ENCODE measurements at places on chromosomes 6 and 20.

GRCh38 chr6:133159255-133159795 is 81.8 kb upstream of the EYA4 start:
- no peak for DNase-seq

GRCh38 chr6:142322504-142323198 is 20.8 kb downstream of the ADGRG6 start:
- no peak for DNase-seq

GRCh38 chr20:48203252-48203651 is 418.0 kb upstream of the SULF2 start:
- no peak for DNase-seq

DNA sequence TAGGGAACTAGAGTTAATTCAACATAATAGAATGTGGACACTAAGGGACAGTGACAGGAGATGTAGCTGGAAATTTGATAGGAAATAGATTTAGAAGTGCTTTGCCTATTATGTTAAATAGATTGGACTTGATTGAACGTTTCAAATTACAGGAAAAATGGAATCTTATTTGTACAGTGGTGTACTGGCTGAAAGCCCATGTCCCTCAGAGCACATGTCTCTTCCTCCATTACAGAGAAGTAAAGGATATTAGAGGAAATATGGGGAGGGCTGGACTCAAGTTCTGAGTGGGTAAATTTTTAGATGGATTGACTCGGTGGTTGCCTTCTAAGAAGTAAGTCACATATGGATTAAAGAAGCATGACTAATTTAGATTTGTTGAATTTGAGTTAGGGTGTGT is 11.4 kb downstream of the PKIB start:
- DNase-seq = no peak

DNA sequence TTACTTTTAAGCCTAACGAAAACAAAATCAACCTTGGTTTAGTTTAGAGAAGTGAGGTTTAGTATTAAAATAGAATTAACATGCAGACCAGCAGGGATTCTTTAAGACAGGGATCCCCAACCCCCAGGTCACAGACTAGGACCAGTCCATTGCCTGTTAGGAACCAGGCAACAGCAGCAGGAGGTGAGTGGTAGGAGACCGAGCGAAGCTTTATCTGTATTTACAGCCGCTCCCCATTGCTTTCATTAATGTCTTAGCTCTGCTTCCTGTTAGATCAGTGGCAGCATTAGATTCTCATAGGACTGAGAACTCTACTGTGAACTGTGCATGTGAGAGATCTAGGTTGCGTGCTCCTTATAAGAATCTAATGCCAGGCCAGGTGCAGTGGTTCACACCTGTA is 225.9 kb downstream of the NKAIN2 start:
- DNase-seq = no peak

GRCh38 chr6:109770047-109770446 is 79.0 kb downstream of the FIG4 start:
- DNase-seq = no peak

DNA sequence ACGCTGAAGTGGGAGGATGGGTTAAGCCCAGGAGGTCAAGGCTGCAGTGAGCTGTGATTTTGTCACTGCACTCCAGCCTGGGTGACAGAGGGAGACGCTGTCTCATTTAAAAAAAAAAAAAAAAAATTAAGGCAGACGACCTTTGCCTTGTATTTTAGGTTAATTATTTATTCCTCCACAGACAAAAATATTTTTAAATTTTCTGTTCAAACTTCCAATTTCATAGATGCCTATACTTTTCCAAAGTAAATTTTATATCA is 6.3 kb upstream of the SMIM28 start:
- no peak for DNase-seq

- DNase-seq = no peak
Observed at GRCh38 chr6:26309731-26310142, 55.3 kb upstream of the BTN3A2 start.

GRCh38 chr6:118770835-118771234 is 119.4 kb upstream of the CEP85L start:
- no peak for DNase-seq

- DNase-seq = no peak
Observed at GRCh38 chr6:38077488-38078030, 258.0 kb downstream of the ZFAND3 start.

All from suprapubic skin (tissue), 4 donors.